ENCODE measurements at places on chromosomes 1 and 21.

DNA sequence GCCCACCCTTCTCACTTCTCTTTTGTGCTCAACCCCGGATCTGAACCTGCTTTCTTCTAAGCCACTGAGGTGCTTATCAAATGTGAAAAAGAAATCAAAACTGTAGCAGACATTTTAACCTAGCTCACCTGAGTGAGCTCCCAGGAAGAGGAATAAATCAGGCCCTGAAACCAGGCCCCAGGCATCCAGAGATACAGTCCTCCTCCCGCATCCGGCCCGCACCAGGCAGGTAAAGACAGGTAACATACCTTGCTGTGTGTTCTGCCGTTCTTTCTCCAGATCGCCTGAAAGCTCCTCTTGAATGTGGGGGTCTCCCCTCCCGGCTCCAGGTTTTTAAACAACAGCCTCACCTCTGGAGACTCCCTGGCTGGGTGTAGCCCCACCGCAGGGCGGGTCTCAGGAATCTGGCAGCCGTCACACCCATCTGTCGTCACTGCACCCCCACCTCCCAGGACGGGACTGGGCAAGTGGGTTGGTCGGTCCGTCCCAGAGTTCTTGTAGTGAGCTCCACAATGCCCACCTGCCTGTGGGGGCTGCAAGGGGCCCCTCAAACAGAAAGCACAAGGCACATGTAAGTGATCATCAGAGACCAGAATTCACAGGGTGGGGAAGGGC is at the start of gene LAMB3:
TSS of gene LAMB3 (minus strand) at position 305 of the 615 bp plus-strand sequence. CDS start 1,481 bp downstream, outside the sequence.
- no peak for DNase-seq

GRCh38 chr1:63316984-63317816 is 5.2 kb upstream of the FOXD3 start:
- peak; percentile 53 for DNase-seq

GRCh38 chr1:29636936-29637335 is 400.6 kb downstream of the PTPRU start:
- DNase-seq: no peak

DNA sequence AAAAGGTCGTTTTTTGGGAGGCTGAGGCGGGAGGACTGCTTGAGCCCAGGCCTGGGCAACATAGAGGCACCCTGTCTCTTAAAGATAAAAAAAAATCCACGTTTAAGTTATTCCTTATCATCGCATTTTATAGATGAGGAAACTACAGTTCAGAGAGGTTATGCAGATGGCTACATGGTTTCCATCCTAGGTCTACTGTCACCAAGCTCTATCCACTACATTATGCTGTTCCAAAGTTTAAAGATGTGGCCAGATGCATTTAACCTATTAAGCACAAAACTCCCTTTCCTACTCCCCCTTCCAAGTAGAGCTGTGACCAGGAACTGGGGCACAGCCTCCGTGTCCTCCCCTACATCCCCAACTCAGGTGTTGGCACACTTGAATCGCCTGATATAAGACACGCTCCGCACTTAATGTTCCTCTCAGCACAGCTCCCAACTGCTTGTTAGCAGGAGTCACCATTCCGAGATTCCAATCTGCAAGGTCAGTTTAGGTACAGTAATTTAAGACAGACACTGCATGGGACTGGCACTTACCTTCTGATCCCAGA is 1.3 kb downstream of the TAF5L start:
- DNase-seq: no peak

DNA sequence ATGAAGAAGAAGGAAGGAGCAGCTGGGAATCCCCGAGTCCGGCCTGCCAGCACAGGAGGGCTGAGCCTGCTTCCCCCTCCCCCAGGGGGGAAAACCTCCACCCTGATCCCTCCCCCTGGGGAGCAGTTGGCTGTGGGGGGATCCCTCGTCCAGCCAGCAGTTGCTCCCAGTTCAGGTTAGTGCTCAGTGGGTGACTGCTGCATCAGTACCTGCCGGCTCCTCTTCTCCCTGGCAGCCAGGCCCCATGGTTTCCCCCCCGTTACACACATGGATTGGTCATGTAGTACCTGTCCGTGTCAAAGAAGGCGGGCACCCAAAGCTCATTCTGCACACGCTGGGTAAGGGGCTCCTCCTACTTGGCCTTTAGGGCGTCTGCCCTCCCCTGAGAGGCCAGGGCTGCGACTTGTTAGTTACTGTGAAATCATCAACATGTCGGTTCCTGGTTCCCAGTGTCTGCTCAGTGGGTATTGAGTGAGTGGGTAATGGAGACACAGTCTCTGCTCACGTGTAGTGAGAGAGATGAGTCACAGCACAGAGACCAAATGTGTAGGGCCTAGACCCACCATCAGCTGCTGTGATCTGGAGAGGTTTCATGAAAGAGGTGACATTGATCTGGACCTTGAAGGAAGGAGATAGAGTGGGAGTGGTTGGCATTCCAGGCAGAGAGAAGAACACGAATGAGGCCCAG is 11.5 kb downstream of the NECAP2 start:
- DNase-seq: no peak

GRCh38 chr1:163076981-163077761 is 8.0 kb downstream of the RGS4 start:
- no peak for DNase-seq

GRCh38 chr1:215595231-215595630 is 28.1 kb downstream of the KCTD3 start:
- DNase-seq: no peak

- DNase-seq: no peak
Observed at GRCh38 chr1:3330771-3331245, 123.7 kb upstream of the ARHGEF16 start.

DNA sequence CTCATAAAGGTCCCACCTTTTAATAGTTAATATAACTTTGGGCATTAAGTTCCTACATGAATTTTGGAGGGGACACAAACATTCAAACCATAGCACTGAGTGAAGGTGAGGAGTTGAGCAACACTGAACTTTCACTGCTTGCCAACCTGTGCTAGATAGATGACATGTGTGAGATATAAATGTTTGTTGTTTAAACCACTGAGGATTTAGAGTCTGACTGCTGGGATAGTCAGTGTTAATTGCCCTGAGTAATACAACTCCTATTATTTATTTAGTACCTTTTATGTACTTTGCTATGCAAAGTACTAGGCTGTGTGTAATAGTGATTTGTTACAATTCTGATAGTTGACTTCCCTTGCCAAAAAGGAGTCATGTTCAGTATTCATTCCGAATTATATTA is 32.4 kb upstream of the SLC16A1 start:
- DNase-seq: no peak

GRCh38 chr1:40316595-40317393 is at the start of gene COL9A2:
TSS of gene COL9A2 (minus strand) at chr1:40317286. CDS start at chr1:40317197, 89 bp downstream.
- peak; percentile 75 for DNase-seq

DNA sequence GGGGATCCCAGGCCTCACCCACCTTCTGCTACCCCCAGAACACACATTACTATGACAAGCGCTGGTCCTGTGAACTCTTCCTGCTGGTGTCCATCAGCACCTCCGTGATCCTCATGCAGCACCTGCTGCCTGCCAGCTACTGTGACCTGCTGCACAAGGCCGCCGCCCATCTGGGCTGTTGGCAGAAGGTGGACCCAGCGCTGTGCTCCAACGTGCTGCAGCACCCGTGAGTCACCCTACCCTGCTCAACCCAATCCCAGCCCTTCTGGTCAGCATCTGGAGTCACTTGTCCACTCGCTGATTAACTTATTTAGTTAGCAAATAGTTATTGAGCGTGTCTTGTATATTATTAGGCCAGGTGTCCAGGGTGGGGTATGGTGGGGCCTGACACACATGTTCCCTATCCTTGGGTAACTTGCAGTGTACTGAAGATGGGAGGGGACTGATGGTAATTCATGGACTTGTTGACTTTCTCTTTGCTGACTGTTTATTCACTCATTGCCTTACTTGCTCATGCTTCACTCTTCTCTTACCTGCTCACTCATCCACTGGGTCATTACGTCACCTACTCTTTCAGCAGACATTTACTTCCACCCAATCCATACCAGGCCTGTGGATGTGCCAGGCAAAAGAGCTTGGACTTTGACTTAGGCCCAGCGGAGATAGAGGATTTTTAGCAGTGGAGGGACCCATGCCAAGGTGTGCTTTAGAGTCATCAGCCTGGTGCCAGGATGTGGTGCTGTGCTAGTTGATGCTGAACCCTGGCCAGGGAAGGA is 12.9 kb upstream of the KPNA6 start:
- no peak for DNase-seq

GRCh38 chr1:12063141-12064072 is at the start of gene TNFRSF8:
TSS of gene TNFRSF8 (plus strand) at chr1:12063303. CDS start at chr1:12063599, 296 bp downstream.
- DNase-seq: peak; percentile 33

DNA sequence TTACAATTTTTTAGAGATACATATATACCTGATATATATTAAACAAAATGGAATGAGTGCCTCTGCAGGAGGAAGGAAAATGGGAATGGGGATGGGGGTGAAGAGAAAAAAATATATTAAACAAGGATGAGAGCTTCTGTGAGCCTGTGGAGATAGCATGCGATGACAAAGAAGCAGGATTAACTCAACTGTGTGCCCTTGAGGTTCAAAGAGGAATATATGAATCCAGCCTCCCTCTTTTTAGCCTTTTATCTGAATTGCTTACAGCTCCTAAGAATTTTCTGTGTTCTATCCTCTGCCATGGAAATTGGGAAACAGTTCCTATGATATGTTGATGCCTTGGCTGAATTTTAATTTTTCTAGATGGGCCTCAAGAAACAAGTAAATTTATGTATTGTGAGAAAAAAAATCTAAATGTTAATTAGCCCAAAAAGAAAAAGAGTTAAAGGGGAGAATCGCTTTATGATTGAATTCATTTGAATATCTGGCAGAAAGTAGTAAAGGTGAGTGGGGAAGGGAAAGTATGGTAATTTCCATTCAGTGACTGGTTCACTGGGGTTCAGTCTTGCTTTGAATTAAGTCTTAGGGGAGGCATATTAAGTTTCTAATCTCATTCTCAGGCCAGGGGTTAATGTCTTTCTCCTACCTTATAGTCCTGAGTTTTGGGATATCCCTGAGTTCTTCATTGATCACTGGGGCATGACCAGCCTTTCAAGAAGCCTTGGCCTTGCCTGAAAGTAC is 106.3 kb upstream of the HMCN1 start:
- DNase-seq: no peak

GRCh38 chr21:30148906-30149305 is 17.7 kb downstream of the CLDN17 start:
- DNase-seq: no peak

DNA sequence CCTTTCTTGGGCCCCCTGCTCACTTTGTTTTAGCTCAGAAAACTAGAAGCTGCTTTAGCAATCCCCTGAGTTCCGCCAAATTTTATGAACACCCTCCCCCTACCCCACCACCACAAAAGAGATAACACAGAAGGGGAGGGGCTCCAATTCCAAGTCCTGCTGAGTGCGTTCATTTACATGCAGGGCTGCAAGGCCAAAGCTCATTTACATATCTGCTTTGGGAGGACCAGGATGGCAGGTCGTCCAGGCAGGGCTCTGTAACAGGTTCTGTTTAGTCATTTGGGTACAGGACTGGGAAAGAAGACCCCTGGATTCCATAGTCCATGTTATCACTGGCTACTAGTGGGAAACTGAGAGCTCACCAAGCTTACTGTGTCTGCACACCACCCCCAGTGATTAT is 35.9 kb upstream of the KIF21B start:
- DNase-seq: no peak

- no peak for DNase-seq
Observed at GRCh38 chr21:41428847-41429246, 2.8 kb downstream of the MX1 start.

DNA sequence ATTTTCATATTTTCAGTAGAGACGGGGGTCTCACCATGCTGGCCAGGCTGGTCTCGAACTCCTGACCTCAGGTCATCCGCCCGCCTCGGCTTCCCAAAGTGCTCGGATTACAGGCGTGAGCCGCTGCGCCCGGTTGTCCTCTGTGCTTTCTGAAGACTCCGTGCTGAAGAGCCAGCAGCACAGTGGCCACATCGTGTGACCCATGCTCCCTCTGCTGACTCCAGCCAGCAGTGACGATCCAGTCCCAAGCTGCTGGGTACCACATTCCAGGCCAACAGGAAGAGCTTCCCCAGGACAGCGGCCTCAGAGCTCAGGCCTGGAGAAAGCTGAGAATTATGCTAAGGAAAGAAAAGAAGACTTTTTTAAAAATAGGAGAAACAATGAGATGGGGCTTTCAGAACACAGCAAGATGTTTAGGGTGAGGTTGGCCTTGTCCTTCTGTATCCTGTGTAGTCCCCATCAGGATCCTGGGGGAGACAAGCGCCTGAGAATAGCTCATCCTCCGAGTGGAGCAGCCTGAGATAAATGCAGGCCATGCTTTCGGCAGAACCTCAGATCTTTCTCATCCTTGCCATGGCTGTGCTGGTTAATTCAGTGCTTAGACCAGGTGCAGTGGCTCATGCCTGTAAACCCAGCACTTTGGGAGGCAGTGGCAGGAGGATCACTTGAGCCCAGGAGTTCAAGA is 207.1 kb downstream of the SLC35F3 start:
- no peak for DNase-seq

DNA sequence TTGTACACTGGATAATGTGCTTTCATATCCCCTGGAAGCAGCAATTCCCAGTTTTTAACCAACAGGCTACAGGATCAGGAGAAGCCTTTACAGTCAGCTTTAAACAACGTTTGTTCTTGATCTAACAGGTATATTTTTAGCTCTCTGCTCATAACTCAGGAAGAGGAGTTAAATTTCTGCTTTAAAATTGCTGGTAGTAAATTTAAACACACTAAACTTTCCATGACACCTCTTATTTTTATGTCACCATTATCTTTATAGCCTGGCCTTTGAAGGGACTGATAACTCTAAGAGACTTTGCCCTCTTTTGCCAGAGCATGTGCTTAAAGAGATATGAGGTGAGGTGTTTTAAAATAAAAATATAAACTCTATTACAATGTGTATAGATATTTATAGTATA is 119.6 kb upstream of the BRINP3 start:
- no peak for DNase-seq

DNA sequence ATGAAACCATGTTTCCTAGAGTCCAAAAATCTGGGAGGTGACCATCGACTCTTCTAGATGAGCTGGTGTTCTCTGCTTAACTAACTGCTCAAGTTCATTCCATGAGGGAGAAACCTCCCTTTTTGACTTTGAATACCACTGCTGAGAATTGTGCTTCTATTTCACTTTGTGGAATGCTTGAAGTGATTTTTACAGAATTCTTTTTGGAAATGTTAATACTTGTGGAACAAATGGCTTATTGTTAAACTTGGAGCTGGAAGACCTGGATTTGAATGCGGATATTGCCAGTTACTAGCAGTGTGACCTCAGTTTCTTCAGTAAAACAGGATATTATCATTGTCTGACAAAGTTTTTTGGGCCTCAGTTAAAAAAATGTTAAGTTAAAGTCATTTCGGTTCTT is 36.5 kb upstream of the APP start:
- DNase-seq: no peak

- peak; percentile 18 for DNase-seq
Observed at GRCh38 chr1:228144193-228144992, 4.3 kb downstream of the GUK1 start.

- no peak for DNase-seq
Observed at GRCh38 chr21:44998621-44999427, 59.0 kb downstream of the SLX9 start.

- DNase-seq: no peak
Observed at GRCh38 chr1:103489935-103490334, 35.6 kb upstream of the RNPC3 start.

GRCh38 chr1:178155481-178156255 is 61.8 kb downstream of the RASAL2 start:
- no peak for DNase-seq

Data from activated T-cell treated with anti-CD3 and anti-CD28 coated beads, Interleukin-2, amount 50 U/mL, for 1 hour (primary cell).